Stomach (tissue), 19 donors: ENCODE measurements at places on chromosomes 3 and 15. TPM values are rescaled to one million over a fixed set of nuclear protein-coding genes. Genes with fewer than 3 reads are reported as not detected.

DNA sequence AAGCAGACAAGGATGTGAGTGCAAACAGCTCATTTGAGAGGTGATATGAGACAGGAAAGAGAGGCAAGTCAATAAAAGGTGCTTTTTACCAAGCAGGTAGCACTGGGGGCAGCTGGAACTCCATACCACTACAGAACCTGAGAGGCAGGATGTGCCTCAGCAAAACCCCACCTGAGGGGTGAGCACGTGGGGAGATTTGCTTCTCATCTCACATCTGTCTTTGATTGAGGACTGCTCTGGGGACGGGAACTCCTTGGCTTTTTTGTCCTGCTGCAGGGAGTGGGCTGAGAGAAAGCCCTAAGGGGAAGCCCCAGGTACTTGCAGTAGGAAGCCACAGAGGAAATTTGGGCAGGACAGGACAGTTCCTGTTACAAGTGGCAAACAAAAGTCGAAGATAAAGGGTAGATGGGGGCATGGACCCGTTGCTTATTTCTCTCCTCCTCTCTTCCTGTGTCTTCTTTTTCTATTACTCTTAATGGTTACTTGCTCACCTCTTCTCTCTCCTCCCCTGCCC, 27.1 kb downstream of the CFAP161 start:
- no peak for DNase-seq
- no peak overlapping the region for H3K4me3 ChIP-seq
- H3K36me3 ChIP-seq: no peaks in the 10 kb centered on the region
- peak overlapping the region; percentile 26 for H3K27ac ChIP-seq
- H3K4me1 ChIP-seq: peaks cover 26% of the 10 kb centered on the region

GRCh38 chr3:171354049-171354705, 106.0 kb downstream of the TNIK start:
- DNase-seq: no peak
- no peaks in the 10 kb centered on the region for H3K36me3 ChIP-seq
- no peak overlapping the region for H3K4me3 ChIP-seq
- H3K27ac ChIP-seq: no peak overlapping the region

OR5K2 gene
- total RNA-seq: not detected

DNA sequence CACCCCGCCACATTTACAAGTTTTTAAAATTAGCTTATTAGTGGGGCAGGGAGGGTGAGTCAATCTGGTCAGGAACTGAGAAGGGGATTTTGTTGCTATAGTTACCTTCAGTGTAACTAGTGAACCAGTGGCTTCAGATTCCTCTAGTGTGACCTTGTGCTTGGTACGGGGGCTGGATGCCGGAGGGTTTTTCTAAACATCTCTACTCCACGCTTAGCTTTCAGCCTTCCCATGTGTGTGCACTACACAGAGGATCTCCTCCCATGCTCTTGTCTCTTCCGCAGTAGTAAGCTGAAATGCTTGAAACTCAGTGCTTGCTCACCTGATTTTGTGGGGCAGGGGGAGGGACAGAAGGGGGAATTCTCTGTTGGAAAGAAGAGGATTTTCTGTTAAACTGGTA, 67.9 kb upstream of the AKAP13 start:
- no peak overlapping the region for H3K4me3 ChIP-seq
- H3K36me3 ChIP-seq: no peaks in the 10 kb centered on the region
- no peak for DNase-seq

DNA sequence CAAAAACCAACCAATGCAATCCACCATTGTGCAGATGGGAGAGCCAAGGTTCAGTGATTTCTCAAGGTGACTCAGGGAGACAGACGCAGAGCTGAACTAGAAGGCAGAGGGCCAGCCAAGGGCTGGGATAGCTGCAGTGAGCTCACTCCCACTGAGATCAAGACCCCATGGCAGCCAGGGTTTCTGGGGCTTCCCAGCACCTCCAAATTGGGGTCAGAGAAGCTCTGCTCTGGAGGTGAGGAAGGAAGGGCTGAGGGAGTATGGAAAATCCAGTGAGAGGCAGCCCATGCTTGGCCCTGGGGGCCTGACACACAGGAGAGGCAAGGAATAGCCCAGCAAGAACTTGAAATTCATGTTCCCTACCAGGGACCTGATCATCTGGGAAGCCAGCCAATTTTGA, 61.0 kb downstream of the ISG20 start:
- no peaks in the 10 kb centered on the region for H3K4me1 ChIP-seq
- H3K4me3 ChIP-seq: no peak overlapping the region
- DNase-seq: no peak

CCR4 gene
- 1.1 TPM for total RNA-seq

PPARG gene
- total RNA-seq: 52.5 TPM

DNA sequence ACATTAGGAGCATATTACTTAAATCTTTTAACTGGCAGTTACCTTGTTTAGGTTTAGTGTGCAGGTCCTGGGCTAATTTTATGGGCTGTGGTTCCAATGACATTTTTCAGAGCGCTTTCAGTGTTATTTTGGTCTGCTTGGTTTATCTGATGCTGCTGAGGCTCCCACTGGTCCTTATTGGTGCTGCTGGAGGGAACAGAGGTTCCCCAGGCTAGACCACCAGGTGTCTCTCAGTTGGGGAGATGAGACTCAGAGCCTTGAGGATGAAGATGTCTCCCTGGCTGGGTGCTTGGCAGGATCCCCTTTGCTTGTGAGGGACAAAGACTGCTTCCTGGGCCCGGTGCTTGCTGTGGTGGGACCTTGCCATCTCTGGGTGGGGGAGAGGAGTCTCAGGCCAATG, 28.3 kb upstream of the TASOR start:
- H3K36me3 ChIP-seq: no peaks in the 10 kb centered on the region
- H3K27ac ChIP-seq: no peak overlapping the region
- DNase-seq: no peak

GRCh38 chr15:63349156-63349555, 32.5 kb downstream of the CA12 start:
- no peak overlapping the region for H3K4me3 ChIP-seq
- no peaks in the 10 kb centered on the region for H3K27me3 ChIP-seq
- peaks cover 11% of the 10 kb centered on the region for H3K4me1 ChIP-seq
- no peaks in the 10 kb centered on the region for H3K36me3 ChIP-seq
- no peak for DNase-seq
- no peak overlapping the region for H3K27ac ChIP-seq

TGM5 gene
- total RNA-seq: not detected

GRCh38 chr15:89436560-89437311, 59.6 kb downstream of the RHCG start:
- no peaks in the 10 kb centered on the region for H3K36me3 ChIP-seq
- no peak overlapping the region for H3K27ac ChIP-seq
- no peak overlapping the region for H3K4me3 ChIP-seq
- H3K27me3 ChIP-seq: peaks cover 14% of the 10 kb centered on the region
- DNase-seq: no peak

LRRFIP2 gene
- total RNA-seq: 101 TPM

- H3K27ac ChIP-seq: no peak overlapping the region
- H3K4me1 ChIP-seq: peaks cover 20% of the 10 kb centered on the region
- H3K27me3 ChIP-seq: no peaks in the 10 kb centered on the region
- H3K4me3 ChIP-seq: no peak overlapping the region
- no peaks in the 10 kb centered on the region for H3K36me3 ChIP-seq
- no peak for DNase-seq
Observed at GRCh38 chr15:62394079-62394478, 229.0 kb upstream of the C2CD4B start.

- peaks cover 8% of the 10 kb centered on the region for H3K27me3 ChIP-seq
- H3K4me1 ChIP-seq: peaks cover 17% of the 10 kb centered on the region
- no peak for DNase-seq
- no peaks in the 10 kb centered on the region for H3K36me3 ChIP-seq
- H3K4me3 ChIP-seq: no peak overlapping the region
Observed at GRCh38 chr3:122917412-122917811, 110.2 kb downstream of the SEMA5B start.

LRTM1 gene
- not detected for total RNA-seq

- DNase-seq: no peak
- H3K4me1 ChIP-seq: no peaks in the 10 kb centered on the region
- no peaks in the 10 kb centered on the region for H3K27me3 ChIP-seq
Observed at GRCh38 chr3:39641274-39641673, 168.1 kb upstream of the MYRIP start.

- no peaks in the 10 kb centered on the region for H3K27me3 ChIP-seq
- no peak overlapping the region for H3K4me3 ChIP-seq
- H3K27ac ChIP-seq: no peak overlapping the region
- no peak for DNase-seq
Observed at GRCh38 chr3:112813723-112814171, 32.9 kb downstream of the CD200R1L start.

GOLGA6D gene
- total RNA-seq: not detected

GRCh38 chr3:177005718-177006405, 191.4 kb downstream of the TBL1XR1 start:
- DNase-seq: no peak
- no peaks in the 10 kb centered on the region for H3K4me1 ChIP-seq
- H3K27me3 ChIP-seq: no peaks in the 10 kb centered on the region
- no peak overlapping the region for H3K27ac ChIP-seq
- H3K4me3 ChIP-seq: no peak overlapping the region

- peak within 1 kb of the TSS; percentile 85 for H3K4me3 ChIP-seq
- DNase-seq: peak; percentile 93
- no peaks in the 10 kb centered on the region for H3K36me3 ChIP-seq
- H3K4me1 ChIP-seq: peaks cover 16% of the 10 kb centered on the region
- no peaks in the 10 kb centered on the region for H3K27me3 ChIP-seq
Observed at GRCh38 chr3:183252973-183253527, at the start of gene B3GNT5. B3GNT5 (plus strand) TSS chr3:183253253; CDS start chr3:183269799, 16,546 bp downstream.

DNA sequence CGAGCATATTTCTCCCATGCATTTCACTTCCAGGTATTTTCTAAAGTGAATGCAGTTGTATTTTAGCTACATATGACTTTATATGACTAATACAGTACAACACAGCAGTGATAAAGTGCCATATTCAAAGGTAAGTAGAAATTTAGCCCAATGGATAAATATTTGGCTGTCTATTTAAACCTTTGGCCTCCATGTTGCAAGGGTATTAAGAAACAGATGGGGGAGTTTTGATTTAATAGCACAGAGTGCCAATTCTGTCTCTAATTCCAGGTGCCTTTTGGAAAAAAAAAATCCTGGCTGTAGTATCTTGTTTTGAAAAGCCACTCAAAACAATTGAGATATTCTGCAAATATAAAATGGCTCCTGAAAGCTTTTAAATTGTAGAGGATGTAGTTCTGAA, 44.9 kb upstream of the SGO1 start:
- H3K27ac ChIP-seq: no peak overlapping the region
- H3K27me3 ChIP-seq: no peaks in the 10 kb centered on the region
- H3K36me3 ChIP-seq: no peaks in the 10 kb centered on the region
- H3K4me1 ChIP-seq: no peaks in the 10 kb centered on the region

ETFA gene
- total RNA-seq: 304 TPM

- H3K27me3 ChIP-seq: no peaks in the 10 kb centered on the region
- no peak overlapping the region for H3K27ac ChIP-seq
- DNase-seq: no peak
- no peak overlapping the region for H3K4me3 ChIP-seq
Observed at GRCh38 chr15:63528138-63528659, 23.8 kb downstream of the USP3 start.

GALNT15 gene
- 59.4 TPM for total RNA-seq

GRCh38 chr3:21142949-21143348, 608.1 kb downstream of the ZNF385D start:
- H3K4me3 ChIP-seq: no peak overlapping the region
- no peaks in the 10 kb centered on the region for H3K36me3 ChIP-seq
- no peak for DNase-seq
- H3K27ac ChIP-seq: no peak overlapping the region
- H3K4me1 ChIP-seq: no peaks in the 10 kb centered on the region
